ENCODE measurements at places on chromosomes 2 and 18. TPM values are rescaled to one million over a fixed set of nuclear protein-coding genes. Genes with fewer than 3 reads are reported as not detected.

Gene LIPG
- total RNA-seq = 11.0 TPM

Gene IL37
- total RNA-seq = not detected

Gene GNLY
- not detected for total RNA-seq

Gene NYAP2
- 0.19 TPM for total RNA-seq

DNA sequence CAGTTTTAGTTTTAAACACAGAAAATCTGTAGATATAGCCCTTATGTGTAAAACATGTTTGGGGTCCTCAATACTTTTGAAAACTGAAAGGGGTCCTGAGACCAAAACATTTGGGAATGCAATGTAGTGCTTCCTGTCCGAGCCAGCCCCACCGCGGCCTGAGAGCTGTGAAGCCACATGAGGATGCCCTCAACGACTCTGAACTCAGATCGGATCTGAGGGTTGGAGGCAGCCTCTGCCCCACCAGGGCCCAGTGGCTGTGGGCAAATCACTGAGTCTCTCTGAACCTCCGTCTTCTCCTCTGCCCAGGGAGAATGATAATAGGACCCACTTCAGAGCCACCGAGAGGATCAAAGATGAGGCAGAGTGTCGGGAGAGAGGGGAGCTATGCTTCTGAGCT is 33.4 kb upstream of the HPCAL1 start:
- DNase-seq = no peak
- H3K36me3 ChIP-seq = no peaks in the 10 kb centered on the region
- no peak overlapping the region for H3K27ac ChIP-seq
- H3K4me3 ChIP-seq = no peak overlapping the region
- no peaks in the 10 kb centered on the region for H3K27me3 ChIP-seq
- peaks cover 7% of the 10 kb centered on the region for H3K4me1 ChIP-seq

DNA sequence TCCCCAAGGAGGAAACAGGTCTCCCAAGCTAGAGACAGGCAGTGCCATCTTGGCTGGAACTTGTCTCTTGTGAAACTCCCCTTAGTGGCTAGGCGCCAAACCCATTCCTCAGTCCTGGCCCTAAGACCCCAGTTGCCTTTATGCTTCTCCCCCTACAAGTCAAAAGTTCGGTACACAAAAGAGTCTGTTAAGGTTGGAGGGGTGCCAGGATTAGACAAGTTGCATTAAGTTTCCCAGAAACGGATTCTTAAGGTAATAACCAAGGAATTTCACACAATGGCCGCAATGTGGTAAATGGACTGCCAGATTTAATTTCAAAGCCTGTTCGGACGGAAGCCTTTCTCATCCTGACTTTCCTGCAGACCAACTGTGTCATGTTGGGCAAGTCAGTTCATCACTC is 80.7 kb downstream of the CCBE1 start:
- no peak overlapping the region for H3K27ac ChIP-seq
- H3K27me3 ChIP-seq = peaks cover 2% of the 10 kb centered on the region
- H3K4me1 ChIP-seq = no peaks in the 10 kb centered on the region
- no peaks in the 10 kb centered on the region for H3K36me3 ChIP-seq
- DNase-seq = peak; percentile 78

Measured in astrocyte (in vitro differentiated cells and primary cell).